Stimulated activated CD4-positive, alpha-beta T cell treated with anti-CD3 and anti-CD28 coated beads, TNF-alpha, amount 100 ng/mL, for 24 hours (primary cell): ENCODE measurements at places on chromosomes 1 and 21.
A peak's percentile ranks its signal among the peaks of the same experiment; 100 is the strongest.

DNA sequence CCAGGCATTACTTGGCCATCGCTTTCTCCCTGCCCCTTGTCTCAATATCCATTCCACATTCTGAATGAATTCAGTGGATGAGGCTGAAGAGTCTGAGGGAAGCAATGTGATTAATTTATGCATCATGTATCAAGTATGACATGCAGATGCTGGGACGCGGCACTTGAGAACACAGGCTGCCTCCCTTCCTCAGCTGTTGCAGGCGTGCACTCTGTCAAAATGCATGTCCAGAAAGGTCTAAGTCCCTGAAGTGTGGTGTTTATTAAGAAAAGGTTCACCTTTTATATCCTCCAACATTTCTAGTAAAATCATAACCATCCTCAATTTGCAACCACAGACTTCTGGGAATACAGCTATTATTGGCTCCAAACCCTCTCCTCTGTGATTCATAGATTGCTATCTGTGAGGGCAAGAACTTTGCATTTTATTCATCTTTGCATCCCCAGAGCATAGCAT is 22.6 kb upstream of the RAB3GAP2 start:
- no peak for DNase-seq

- peak; percentile 68 for DNase-seq
Observed at GRCh38 chr1:172638885-172639831, 19.7 kb upstream of the FASLG start.

- DNase-seq = no peak
Observed at GRCh38 chr1:8420318-8420717, 102.4 kb downstream of the SLC45A1 start.

DNA sequence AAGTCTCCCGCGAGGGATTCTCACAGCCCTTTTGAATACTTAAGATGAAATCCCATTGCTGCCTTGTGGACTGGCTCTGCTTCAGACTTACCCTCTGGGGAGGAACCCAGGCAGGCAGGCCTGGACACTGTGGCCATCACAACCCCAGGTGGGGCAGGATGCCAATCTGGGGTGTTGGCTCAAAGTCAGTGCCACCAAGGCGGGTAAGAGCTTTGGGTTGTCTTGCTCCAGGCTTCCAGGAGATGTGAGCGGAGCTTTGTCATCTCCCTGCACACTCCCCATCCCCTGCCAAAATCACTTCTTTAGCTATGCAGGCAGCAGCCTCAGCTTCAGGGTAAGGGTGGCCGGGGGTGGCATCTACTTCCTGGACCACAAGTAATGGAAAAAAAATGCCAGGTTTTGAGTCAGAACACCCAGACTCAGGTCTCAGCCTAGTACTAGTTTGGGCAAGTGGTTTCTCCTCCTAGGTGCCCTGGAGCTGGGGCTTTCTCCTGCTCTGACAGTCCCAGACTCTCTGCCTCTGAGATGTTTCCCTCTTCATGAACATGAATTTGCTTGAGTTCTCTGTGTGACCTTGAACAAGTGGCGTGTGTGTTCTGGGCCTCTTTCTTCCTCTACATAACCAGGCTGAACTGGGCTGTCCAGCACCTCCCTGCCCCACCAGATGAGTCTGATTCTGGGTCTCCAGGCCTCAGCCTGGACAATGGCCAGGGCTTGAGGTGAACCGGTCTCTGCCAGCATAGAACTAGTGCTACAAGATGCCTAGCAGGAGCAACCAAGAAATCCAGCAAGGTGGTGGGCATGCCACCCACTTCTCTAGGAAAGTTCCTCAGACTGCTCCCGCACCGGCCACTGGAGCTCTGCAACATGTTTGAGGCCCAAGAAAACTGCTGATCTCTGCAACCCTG is 65.4 kb downstream of the VWA5B1 start:
- DNase-seq = no peak

DNA sequence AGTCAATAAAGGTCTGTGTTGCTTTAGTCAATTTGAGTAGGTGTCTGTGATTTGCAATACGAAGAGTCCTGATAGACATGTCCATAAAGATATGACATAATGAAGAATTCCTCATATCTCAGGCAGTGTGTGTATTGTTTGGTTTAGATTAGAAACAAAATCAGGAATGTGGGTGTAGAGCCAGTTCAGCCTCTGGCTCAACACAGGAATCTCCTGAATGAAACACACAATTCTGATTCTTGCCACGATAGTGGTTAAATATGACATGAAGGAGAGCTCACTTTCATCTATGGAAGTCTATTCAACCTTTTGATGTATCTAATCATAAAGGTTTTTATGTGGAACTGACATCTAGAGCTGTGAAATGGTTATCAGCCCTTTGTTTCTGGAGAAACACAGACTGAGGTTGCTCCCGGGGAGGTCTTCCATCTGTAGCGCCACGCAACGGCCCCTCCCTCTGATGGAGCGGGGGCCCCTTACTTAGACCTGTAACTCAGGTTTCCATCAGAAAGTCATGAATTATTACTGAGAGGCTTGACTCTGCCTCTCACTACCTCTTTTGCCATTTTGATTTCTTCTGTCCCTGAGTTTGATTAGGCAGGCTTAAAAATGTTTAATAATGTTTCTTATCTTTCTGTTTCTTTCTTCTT is 19.5 kb downstream of the TSPAN2 start:
- DNase-seq = no peak

DNA sequence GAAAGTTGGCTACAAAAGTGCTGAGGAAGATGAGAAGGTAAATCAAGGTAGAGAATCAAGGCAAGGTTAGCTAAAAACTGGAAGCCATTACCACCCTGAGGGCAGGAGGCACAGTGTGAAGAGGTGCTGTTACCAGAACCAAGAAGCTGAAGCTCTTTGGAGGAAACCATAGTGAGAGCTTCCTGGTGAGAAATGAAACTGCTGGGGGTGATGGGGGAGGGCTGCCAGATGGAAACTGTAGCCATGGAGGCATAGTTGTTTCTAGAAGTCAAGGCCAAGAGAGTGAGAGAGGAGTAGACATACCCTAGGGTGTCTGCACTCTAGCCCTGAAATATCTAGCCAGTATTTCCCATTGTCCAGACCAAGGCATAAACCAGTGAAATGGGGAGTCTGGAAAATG is 28.7 kb downstream of the IFI44 start:
- no peak for DNase-seq

- DNase-seq = no peak
Observed at GRCh38 chr1:89952605-89953130, 42.2 kb upstream of the ZNF326 start.

DNA sequence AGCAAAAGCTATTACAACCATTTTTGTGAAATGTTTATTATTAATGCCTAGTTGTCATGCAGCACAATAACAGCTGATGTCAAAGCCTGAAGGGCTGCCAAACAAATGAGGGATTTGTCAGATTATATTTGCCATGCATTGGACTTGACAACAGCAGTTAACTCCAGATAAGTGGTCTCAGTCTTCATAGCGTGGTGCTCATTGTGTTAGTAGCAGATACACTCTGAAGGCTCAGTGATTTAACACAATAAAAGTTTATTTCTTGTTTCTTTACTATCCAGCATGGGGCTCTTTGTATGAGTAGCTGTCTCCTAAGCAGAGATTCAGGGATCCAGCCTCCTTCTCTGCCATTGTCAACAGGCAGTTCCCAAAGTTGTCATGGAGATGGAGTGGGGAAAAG is 76.0 kb upstream of the PTGFRN start:
- no peak for DNase-seq

DNA sequence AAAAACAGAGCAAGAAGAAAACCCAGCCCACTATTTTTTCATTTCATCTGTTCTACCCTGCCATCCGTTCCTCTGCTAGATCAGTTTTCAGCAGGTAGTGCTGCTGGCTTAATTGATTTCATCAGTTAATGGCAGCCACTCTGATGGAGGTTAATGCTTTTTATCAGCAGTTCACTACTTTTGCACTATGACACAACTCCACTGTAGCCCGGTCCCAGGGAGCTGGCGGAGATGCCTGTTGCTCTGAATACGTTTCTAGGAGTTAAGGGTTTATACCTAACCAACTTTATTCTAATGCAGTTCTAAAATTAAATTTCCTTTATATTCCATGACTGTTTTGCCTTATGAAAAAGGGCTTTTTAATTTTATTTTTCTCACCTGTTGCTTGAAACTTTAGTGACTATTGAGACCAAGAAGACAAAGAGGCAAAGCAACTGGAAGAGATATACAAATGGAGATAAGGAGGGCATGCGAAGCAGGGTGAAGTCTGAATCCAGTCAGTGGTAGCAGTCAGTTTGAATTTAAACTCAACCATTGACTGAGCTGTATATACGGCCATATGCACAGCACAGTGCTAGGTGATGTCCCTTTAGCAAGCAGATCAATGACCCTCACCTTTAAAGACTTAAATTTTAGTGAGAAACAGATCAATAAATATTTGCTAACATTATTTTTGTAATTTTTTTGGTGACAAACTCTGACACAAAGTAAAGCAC is 477.9 kb downstream of the LMO4 start:
- no peak for DNase-seq

DNA sequence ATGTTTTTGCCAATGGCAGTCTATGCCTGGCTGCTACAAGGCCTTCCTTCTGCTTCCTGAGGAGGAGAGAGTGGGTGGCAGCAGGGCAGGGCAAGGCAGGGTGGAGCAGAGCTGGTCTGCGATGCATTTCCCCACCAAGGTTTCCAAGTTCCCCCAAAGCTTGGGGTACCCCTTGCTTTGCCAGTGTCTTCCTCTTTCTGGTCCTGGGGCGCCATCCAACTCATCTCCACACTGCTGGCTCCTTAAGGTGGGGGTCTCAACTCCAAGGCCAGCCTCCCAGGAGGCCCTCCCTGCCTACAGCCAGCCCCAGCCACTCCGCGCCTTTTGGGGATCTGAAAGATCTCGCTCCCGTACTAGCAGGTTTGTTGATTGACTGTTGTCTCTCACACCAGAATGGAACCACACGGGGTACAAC is 3.9 kb upstream of the SKI start:
- DNase-seq = no peak

DNA sequence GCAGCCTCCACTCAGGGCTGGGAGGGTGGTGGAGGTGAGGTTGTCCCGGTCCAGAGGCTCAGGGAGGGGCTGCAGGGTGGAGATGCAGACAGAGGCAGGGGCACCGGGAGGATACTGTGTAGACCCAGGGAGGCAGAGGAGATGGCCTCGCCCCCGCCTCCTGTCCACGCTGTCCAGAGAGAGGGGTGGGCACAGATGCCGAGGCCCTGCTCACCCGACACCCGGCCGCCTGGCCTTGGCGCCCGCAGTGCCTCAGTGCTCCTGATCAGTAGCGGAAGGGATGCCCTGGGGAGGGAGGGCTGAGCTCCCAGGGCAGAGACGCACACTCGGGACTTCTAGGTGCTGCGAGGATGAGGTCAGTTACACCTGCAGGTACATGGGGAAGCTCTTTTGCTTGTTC is 102.7 kb upstream of the TTC34 start:
- DNase-seq = no peak

GRCh38 chr1:38891753-38892152 is 10.4 kb upstream of the GJA9 start:
- DNase-seq = no peak

GRCh38 chr1:95966866-95967265 is 732.9 kb downstream of the RWDD3 start:
- no peak for DNase-seq

GRCh38 chr1:19165501-19165900 is 44.6 kb downstream of the UBR4 start:
- no peak for DNase-seq
